ENCODE measurements at places on chromosomes 7 and 10.

DNA sequence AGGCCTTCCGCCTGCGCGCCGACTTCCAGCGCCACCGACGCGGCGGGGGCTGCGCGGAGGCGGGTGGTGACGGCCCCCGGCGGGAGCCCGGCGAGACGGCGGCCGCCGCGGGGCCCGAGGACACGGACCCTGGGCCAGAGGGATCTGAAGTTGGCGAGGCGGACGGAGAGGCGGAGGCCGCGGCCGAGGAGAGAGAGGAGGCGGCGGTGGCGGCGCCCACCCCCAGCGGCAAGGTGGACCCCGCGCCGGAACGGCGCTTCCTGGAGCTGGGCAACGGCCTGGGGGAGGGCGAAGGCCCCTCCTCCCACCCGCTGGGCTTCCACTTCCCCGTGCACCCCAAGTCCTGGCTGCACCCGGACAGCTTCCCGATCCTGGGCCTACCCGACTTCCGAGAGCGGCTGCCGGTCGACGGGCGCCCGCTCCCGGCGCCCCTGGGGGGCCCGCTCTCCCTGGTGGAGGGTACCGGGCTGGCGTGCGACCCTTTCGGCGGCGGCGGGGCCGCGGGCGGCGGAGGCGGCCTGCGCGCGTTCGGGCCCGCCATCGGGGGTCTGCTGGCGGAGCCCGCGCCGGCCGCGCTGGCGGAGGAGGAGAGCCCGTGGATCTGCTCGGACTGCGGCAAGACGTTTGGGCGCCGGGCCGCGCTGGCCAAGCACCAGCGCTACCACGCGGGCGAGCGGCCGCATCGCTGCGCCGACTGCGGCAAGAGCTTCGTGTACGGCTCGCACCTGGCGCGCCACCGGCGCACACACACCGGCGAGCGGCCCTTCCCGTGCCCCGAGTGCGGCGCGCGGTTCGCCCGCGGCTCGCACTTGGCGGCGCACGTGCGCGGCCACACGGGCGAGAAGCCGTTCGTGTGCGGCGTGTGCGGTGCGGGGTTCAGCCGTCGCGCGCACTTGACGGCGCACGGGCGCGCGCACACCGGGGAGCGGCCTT, 16.2 kb downstream of the ZNF316 start:
- no peak for DNase-seq

DNA sequence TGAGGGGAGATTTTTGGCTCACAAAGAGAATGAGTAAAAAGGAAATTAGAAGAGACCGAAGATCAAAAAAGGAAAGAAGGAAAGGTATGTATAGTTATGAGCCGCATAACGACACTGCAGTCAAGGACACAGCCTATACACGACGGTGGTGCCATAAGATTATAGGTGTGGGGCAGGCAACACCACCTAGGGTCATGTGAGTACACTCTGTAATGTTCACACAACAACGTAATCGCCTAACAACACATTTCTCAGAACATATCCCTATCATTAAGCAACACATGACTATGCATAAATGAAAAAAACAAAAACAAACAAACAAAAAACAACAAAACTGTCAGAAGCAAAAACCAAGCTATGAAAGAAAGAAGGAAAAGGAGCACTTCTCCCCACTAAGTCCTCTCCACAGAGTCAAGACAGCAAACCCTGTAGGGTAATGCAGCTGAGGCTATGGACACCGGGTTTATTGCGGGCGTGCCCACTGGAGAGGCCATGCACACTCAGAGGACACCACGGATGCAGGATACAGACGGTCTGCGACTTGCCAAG, 45.1 kb downstream of the PIP4K2A start:
- no peak for DNase-seq

DNA sequence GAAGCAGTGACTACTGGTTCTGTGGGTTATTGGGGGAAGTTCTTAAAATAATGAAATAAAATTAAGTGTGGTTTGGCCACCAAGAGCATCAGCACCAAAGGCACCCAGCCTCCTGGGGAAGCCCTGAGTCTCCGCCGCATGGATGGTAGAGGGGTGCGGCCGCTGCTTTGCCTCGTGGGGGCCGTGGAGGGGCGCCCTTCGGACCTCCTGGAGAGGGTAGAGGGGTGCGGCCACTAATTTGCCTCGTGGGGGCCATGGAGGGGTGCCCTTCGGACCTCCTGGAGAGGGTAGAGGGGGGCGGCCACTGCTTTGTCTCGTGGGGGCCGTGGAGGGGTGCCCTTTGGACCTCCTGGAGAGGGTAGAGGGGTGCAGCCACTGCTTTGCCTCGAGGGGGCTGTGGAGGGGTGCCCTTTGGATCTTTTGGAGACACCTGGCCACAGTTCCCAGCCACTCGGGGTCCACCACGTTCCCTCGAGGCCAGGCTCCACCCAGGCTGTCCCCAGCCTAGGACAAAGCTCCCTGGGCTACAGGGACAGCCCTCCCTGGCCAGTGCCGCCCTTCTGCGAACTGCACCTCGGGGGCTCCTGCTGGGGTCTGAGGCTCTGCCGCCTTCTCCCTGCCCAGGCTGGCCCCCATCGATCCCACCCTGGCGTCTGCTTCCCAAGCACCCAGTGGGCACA, 535.1 kb downstream of the PTPRN2 start:
- no peak for DNase-seq

- DNase-seq: no peak
These were observed 59.0 kb downstream of the BUB3 start for GRCh38 chr10:123213192-123213591.

GRCh38 chr10:100009283-100009792, 409 bp downstream of the DNMBP start:
- DNase-seq: no peak

DNA sequence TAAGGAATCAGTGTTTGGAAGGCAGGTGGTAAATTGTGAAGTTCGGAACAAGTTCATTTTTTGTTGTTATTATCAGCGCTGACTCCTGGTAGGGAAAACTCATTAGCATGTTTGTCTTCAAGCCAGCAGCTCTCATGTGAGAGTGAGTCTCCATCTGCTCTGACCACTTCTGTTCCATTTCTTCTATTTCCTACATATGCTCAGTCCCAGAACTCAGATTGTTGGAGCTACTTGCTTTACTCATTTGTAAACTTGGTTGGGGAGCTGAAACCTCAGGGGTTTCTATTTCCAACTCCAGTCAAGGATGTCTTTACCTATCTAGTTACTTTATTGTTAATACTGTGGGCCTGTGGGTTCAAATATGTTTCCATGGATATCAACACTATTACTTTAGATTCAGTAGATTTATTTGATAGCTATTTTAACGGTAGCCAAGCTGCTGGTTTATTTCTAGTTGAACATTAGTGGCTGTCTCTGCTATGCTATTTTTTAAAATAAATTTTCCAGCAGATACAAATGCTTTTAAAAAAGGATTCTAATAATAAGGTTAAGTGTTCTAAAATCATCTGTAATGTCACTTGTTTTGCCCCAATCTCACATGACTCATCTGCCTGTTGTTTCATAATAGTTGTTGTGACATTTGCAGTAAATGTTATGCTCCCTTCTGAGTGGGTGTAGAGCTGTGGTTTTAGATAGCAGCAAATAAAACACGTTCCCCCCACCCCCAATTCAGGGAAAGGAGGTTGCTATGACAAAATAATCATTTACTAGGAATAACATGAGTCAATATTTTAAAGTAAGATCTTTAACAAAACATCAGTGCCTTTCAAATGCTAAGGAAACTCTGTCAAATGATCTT, 143.3 kb downstream of the HDAC9 start:
- no peak for DNase-seq

- no peak for DNase-seq
These were observed 62.1 kb downstream of the CRPPA start for GRCh38 chr7:16359216-16359615.

DNA sequence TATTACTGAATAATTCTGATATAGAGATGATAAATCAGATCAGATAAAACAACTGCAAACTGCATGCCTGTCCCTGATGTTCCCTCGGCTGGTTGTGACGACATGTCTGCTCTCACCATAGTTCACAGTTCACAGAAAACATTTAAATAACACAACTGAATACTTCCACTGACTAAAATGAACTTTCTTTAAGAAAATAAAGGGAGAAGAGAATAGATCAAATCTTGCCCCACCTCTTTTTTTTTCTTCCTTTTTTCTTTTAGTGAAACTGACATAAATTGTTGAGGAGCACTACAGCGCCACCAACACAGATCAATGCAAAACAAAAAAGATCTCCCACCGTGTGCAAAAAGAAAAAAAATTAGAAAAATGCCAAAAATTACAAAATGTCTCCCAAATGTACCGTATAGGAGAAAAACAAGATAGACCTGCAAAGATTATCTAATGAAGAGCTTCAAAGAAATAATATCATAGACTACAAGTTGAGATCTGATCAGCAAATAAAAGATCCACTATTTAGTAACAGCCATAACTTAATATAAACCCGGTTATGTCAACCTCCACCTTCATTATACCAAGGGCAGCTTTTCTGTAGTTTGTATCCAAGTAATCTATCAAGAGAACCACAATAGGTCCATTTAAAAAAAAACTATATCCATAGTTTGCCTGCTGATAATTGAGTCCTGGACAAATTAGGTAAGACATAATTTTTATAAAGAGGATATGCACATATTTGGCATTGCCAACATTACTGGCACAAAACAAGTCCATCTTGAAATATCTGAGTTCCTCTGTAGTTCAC, 30.7 kb upstream of the EPC1 start:
- no peak for DNase-seq

GRCh38 chr10:96502561-96503282, 11.0 kb downstream of the TLL2 start:
- no peak for DNase-seq

GRCh38 chr7:6288270-6288860, 15.9 kb upstream of the CYTH3 start:
- no peak for DNase-seq

- DNase-seq: no peak
These were observed 270.6 kb downstream of the TRIL start for GRCh38 chr7:28687537-28687936.

- no peak for DNase-seq
These were observed 24.0 kb downstream of the STK32C start for GRCh38 chr10:132283604-132284382.

GRCh38 chr10:31028081-31028480, 3.6 kb downstream of the ZNF438 start:
- DNase-seq: no peak

GRCh38 chr7:22662556-22663356, 64.2 kb upstream of the IL6 start:
- no peak for DNase-seq

DNA sequence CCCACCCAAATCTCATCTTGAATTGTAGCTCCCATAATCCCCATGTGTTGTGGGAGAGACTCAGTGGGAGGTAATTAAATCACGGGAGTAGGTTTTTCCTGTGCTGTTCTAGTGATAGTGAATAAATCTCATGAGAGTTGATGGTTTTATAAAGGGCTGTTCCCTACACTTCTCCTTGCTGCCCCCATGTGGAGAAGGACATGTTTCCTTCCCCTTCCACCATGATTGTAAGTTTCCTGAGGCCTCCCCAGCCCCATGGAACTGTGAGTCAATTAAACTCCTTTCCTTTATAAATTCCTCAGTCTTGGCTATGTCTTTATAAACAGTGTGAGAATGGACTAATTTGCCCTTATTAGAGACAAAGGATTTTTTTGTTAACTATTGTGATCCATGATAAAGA, 48.5 kb upstream of the MKX start:
- DNase-seq: no peak

GRCh38 chr10:124709861-124710260, 34.3 kb downstream of the FAM53B start:
- DNase-seq: no peak

DNA sequence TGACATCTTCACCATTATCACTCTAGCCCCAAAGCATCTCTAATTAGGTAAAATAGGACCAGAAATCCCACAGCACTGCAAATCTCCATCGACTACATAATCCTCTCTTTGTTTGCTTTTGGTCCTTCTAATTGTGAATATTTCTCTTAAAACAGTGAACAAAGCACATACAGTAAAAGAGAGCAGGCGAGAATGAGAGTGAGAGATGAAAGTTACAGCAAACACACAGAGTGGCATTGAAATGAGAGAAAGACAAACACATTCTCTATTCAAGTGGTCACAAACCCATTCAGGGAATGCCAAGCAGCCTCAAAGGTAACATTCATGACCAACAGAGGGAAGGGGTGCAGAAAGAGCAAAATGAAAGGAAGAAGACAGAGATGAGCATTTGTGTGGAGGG, 109.8 kb upstream of the PTN start:
- no peak for DNase-seq

GRCh38 chr7:139500770-139501138, 17.3 kb upstream of the KLRG2 start:
- no peak for DNase-seq

DNA sequence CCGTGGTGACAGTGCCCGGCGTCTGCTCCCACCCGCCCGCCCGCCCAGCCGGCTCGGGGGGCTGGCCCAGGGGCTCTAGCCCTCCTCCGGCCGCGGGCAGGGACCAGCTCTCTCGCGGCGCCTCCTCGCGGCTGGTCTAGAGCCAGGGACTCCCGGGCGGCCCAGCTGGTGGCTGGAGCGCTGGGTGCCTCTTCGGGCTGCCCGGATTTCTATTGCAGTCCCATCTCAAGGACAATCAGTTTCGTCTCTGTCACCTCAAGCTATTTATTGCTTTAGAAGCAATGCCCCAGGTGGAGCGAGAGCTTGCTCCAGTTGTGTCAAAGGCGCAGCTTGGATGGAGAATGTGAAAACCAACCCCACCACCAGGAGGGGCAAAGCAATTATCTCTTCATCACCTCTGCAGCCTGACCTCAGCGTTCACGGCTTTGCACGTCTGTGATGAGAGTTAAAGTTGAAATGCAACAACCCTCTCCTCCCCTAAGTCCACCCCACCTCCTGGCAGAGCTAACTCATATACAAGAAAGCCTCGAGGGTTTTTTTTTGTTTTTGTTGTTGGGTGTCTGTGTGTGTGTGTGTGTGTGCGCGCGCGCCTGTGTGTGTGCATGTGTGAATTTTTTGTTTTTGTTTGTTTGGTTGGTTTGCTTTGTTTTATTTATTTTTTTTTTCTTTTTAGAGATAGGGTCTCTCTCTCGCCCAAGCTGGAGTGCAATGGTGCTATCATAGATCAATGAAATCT, at the start of gene ITGA8:
Gene ITGA8 (minus strand): TSS at position 24 of the 736 bp plus-strand sequence. CDS start 151 bp downstream, outside the sequence.
- DNase-seq: no peak

DNA sequence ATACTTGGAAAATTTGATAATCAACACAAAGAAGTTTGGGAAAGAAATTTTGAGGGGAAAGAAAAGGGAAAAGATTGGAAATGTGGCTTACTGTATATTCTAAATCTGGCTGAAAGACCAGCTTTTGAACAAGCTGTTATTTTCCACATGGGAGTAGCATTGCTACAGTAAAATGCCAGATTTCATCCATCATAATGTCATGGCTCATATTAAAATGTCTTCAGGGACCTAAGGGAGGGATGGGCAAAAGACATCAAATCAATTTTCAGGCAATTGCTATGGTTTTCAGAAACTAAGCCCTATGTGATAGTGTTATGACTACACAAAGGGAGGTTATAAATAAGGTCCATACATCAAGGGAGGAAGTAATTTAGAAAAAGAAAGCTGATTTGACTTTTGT, 1116.9 kb upstream of the CELF2 start:
- DNase-seq: no peak

DNA sequence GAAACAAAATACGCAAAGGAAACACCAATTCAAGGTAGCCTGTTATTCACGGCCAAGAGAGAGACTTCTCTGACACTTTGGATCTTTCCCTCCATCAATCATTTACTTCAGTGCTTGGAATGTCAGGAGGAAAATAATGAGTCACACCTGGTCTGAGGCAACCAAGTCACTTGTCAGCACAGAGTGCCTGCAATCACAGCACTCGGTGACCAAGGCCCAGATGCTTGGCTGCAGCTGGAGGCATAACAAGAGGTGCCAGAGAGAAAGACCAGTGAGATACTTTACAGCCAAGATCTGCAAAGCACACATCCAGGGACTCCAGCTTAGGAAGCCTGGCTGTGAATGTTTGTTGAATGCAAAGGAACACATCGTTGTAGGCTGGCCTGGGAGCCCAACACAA, 33.9 kb downstream of the ASB13 start:
- no peak for DNase-seq

GRCh38 chr10:124099604-124100003, 6.2 kb upstream of the CHST15 start:
- DNase-seq: no peak

All from keratinocyte (primary cell).